GDM1 (cell line): ENCODE measurements at places on chromosomes 5 and 9.

DNA sequence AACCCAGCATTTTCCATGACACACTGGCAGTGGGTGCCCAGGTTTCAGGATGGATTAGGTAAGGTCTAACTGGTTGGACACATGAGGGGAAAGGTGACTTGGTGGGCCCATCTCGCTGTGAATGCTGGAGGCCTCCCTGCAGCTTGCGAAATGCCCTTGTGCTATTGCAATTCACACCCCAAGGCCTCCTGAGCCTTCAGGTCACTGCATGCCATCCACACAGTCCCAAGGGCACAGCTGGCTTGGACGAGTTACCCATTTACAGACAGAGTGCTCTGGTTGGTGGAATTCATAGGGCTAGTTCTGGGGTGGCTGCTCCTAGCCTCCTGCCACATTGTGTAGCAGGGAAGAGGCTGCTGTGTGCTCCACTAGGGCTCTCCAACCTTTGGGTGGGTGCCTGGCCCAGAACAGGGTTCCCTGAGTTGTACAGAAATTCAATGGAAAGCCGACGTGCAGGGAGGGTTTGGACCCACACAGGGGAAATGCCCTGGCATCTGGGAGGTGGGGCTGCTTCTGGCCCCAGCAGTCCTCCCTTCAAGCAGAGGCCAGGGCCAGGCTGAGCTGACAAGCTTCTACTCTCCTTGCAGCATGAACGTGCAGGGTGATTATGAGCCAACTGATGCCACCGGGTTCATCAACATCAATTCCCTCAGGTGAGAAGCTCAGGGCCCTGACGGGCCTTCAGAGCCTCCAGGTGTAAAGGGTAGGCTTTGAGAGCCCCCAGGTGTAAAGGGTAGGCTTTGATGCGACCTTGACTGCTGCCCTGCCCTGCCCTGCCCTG lies 54.3 kb downstream of the ASS1 start:
- DNase-seq, result no peak

- DNase-seq, result no peak
These were observed 78.5 kb downstream of the CD180 start for GRCh38 chr5:67118050-67118620.

DNA sequence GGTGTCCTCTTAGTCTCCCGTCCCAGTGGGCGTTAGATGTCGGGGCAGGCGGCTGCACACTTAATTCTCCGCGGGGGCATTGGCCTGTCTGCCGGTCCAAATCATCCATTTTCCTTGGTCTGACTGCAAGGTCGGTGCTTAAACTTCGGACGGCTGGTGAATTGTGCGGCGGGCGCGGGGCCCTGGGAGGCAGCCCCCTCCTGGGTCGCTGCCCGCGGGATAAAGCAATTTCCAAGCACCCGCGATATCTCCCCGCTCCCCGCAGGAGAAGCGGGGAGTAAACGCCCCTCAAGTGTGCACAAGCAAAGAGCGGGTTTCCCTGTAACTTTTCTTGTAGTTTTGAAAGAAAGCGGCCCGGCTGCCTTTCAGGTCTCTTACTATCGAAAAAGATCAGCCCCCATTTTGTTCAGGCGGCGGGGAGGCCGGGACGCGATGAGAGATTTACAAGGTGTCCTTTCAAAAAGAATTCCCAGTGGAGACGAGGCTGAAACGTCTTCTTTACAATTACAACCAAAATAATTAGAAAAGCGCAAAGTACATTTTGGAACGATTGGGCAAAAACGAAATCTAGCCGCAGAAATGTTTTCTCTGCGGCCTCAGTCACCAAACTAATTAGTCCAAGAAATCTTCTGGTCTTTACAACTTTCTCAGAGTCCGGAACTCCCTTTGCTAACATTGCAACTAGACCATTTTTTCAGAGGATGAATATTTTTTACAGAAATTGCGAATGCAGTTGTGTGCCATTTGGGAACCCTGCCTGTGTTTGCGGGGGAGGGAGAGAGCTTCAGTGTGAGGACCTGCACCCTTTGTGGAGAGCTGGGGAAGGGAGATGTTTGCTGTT lies 1.8 kb downstream of the IRX1 start:
- no peak for DNase-seq

DNA sequence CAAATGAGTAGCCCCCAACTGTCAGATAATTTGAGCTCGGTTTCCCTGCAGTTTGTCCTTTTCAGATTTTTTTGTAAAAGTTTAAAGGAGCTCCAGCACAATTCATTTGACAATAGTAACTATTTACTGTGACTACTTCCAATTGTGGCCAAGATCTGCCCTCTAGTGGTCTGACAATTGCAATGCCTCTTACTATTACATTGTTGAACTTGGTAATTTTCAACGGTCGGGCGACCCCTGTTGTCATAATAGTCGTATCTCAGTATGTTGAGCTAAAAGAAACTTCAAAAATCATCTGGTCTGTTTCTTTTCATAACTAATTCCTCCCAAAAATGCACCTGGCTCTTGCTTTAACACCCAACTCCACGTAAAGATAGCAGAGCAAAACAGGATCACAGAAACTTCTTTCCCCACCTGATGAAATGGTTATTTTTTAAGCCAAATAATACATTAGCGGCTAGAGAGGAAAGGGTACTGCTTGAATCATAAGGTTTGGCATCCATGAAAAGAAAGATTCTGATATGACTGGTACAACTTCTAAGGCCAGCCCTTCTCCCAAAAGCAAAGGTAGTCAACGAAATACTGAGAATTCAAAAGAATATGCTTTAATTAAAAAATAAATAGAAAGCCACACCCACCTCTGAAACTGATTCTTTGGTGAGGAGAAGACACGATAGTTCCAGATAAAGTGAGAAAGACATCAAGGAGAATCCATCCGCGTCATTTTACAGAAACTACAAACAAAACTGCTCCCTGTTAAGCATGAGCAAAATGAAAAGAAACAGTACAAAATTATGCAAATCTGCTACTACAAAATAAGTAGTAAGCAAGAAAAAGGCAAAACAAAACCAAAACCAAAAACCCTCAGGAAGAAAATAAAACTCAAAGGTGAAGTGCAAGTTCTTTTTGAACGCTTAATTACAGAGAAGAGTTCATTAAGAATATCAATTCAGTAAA lies 76.9 kb upstream of the HTR4 start:
- peak; percentile 58 for DNase-seq

DNA sequence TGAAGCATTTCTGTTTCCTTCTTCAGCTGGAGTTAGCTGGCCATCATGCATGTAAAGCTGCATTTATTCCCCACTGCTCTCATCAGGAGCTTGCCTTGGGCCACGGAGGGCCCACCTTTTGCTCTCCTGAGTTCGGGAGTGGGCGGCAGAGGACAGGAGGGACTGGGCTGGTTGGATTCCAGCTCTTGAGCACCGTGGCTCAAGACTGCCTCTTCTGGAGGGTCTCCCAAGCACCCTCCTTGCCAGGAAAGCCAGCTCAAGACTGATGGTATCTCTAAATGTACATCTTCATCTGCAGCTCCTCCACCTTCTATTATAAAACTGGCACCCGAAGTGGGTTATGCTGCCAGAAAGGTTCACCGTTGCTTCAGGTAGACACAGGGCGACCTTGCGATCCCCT lies 399.6 kb upstream of the IRX1 start:
- DNase-seq, result no peak

DNA sequence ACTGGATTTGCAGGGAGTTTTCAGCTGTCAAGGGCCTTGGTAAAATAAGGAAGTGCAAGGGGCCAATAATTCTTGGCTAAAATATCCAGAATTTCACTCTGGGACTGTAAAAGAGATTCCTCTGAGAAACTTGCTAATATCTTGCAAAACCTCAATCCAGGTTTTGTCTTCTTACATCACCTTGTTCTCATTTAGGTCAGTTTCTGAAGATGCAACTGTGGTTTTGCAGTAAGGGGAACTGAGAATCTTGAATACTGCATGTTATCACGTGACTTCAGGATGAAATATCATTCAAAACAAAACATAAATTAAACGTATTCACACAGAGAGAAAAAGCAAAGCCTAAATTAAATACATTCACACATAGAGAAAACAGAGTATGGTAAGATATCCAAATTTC lies 35.0 kb upstream of the RIC1 start:
- no peak for DNase-seq

DNA sequence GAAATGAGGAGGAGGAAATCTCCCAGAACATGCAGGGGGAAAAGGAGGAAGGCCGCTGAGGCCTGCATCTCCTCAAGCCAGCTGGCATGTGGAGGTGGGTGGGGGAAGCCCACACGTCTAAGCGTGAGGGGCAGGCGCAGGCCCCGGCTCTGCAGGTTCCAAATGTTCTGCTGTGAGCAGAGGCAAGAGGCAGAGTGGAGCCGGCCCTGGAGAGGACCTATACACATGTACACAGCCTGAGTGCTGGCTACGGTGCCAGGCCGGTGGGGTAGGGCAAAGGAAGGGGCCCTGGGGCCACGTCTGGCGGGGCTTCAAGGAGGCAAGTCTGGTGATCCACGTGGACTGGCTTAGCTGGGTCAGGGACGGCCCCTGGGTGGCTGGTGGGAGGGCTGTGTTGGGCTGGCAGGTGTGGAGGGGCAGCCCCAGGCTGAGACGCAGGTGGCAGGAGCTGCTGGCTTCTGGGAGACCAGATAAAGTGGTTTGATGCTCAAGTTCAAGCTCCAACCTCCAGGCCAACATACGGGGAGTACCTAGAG lies 26.4 kb downstream of the LPCAT1 start:
- no peak for DNase-seq

- DNase-seq, result no peak
These were observed 7.4 kb downstream of the RETREG1 start for GRCh38 chr5:16609412-16609811.

DNA sequence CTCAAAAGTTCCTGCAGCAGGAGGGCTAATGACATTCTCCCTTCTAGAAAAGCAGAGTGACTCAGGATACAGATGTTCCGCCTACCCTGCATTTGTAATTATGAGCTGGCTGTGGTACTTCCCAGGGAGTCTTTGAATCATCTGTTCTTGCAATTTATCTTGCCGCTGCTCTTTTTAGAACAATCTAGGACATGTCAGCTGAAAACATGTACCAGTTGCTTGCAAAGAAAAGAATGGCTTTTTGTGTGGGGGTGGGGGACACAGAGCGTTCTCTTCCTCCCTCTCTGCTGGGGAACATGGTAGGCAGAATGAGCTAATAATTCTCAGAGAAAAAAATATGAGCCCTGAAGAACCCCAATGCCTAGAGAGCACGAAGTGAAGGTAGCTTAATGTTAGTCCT lies 51.7 kb upstream of the TUT7 start:
- DNase-seq, result no peak

DNA sequence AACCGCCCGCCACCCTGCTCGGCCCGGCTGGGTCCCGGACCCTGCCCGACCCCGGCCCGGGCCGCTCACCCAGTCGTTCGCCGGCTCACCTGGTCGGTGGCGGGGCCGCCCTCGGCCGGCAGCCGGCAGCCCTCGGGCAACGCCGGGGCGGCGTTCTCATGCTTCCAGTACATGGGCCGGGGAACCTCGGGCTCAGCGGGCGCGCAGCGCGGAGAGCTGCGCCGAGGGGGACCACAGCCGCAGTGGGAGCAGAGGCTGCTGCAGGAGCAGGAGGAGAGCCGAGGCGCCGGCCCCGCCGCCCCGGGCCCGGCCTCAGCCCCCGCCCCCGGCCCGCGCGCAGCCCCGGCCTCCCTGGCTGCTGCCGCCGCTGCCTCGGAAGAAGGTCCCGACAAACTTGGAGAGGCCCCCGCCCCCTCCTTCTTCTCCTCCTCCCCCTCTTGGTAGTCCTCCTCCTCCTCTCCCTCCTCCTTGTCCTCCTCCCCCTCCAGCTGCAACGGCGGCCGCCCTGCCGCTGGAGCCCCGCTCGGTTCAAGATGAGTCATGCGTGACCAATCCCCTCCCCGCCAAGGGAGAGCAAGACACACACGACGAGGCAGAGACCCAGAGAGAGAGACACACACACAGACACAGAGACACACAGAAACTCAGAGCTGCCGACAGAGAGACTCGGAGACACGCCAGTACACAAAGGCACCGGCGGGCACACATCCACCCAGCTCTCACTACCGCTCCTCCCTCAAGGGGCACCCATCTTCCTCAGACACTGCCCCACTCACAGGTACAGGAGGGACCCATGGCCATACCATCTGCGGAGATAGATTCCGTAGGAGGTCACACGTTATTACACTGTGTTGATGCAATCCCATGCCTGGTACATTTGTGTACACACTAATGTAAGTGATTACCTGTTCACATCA lies at the start of gene LHX6:
TSS of gene LHX6 (minus strand) at position 390 of the 917 bp plus-strand sequence. CDS start at position 173, 217 bp downstream.
- DNase-seq, result no peak

DNA sequence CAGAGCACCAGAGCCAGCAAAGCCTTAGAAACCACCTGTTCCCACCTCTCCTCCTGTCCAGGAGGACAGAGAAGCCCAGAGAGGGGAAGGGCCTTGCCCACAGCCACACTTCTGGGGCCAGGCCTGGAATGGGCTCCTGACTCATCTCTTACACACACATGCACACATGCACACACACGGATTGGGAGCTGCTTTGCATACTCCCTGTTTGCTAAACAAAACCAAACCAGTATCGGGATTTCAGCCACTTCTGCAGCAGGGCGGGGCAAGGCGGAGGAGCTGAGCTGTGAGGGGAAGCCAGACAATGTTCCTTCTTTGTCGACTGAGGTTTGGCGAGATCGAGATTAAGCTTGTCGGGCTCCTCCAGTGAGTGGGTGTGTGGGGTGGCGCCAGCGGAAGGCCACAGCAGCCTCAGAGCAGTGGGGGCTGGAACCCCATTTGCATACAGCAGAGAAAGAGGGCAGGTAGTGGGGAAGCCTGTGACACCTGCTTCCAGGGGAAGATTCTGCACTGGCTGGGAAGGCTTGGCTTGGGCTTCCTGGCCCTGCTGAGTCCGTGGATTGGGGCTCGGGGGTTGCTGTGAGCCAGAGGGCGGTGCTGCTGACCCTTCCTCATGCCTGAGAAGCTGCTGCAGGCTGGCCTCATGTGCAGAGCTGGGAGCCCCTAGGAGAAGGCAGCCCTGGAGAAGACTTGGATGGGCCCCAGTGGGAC lies 16.1 kb downstream of the GFI1B start:
- peak; percentile 71 for DNase-seq

GRCh38 chr9:137273611-137274320 lies 3.8 kb upstream of the TOR4A start:
- no peak for DNase-seq

- DNase-seq, result no peak
These were observed 31.3 kb upstream of the MATR3 start for GRCh38 chr5:139262059-139262741.

- DNase-seq, result no peak
These were observed 10.4 kb downstream of the TRIM14 start for GRCh38 chr9:98108531-98109031.

DNA sequence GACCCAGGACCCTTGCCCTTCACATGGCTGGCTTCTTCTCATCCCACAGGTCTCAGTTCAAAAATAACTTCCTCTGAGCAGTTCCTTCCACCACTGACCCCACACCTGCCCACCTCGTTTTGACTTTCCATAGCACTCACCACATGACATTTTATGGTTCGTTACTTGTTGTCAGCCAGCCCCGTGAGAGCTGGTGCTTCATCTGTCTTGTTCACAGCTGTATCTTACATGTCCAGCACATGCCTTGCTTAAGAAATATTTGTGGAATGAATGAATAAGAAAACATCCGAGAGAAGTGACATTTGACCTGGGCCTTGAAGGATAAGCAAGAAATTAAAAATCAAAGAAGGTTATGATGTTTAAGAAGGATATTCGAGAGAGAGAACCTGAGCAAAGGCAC lies 193.9 kb downstream of the RFK start:
- no peak for DNase-seq
